ENCODE measurements at places on chromosomes 11 and 22.

GRCh38 chr11:107438148-107438547 is 19.5 kb downstream of the CWF19L2 start:
- DNase-seq: no peak

GRCh38 chr22:23283591-23284503 is 103.5 kb downstream of the BCR start:
- no peak for DNase-seq

GRCh38 chr22:43388420-43388851 is 23.4 kb upstream of the MPPED1 start:
- peak; percentile 50 for DNase-seq

DNA sequence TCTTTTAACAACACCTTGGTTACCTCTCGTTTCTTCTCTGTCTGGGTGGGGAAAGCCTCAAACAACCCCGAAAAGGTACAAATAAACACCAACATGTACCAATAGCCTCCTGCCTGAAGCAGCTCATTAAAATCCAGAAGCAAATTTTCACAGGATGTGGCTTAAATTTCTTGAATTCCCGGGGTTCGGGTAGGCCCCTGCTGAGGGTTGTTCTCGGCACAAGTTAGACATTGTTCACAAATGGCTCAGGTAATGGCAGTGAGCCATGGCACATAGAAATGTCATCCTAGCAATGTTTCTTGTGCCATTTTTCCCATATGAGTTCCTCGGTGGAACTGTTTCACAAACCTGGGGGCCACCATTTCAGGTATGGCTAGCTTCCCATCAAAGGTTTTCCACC is 19.7 kb upstream of the GLYATL1 start:
- no peak for DNase-seq

- no peak for DNase-seq
Measured at GRCh38 chr11:77129069-77129841, 1.2 kb downstream of the MYO7A start.

- no peak for DNase-seq
Measured at GRCh38 chr11:118229274-118229847, 4.5 kb upstream of the JAML start.

DNA sequence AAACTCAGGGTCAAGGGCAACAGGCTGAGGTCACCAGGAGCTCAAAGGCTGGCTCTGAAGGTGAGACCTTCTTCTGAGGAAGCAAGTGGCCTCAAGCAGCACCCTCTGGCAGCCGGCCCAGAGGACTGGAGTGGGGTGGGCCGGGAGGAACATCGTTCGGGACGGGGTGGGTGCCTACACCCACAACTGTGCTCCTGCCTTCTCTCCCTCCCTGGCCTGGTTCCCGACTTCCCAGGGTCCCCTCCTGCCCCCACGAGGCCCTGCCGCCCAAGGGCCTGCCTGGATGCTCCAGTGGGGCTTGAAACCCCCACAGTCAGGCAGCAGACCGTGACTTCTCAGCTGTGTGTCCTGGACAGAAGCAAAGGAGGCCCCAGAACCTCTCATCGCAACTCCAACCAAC is 195.7 kb downstream of the IGLL1 start:
- no peak for DNase-seq

DNA sequence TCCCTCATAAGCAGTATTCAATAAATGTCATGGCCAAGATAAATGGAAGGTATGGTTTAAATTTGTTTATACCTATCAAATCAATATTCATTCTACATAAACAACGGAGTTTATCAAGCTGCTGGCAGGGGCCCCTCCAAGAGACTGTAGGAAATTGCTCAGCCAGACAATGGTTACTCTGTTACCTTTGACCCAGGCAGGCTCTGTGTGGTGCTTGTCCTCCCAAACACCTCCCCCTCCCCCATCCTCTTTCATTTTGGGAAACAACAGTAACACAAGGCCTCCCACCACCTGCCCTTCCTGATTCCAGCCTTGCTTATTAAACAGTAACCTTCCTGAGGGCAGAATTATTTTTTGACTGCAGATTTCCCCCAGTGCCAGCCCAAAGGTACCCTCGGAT is 10.5 kb upstream of the ZBTB16 start:
- DNase-seq: no peak

- DNase-seq: no peak
Measured at GRCh38 chr11:130032931-130033330, 30.3 kb upstream of the PRDM10 start.

- DNase-seq: no peak
Measured at GRCh38 chr11:74754507-74755252, 6.0 kb downstream of the RNF169 start.

DNA sequence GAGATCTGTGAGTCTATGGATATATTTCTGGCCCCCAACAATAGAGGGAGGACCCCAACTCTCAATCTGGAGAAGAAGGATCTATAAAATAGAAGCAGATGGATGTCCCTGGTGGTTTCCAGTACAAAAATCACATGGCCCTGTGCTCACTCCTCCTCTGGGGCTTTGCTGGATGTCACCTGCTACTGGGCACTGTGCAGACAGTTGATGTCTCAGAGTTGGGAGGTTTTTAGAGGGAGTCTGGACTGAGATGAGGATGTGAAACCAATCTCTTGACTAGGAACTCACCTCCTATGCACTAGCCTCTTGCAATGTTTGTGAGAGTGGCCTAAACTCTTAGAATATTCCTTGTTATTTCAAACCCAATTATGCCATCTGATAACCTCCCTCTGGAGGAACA is 107.2 kb downstream of the SCN3B start:
- DNase-seq: no peak

DNA sequence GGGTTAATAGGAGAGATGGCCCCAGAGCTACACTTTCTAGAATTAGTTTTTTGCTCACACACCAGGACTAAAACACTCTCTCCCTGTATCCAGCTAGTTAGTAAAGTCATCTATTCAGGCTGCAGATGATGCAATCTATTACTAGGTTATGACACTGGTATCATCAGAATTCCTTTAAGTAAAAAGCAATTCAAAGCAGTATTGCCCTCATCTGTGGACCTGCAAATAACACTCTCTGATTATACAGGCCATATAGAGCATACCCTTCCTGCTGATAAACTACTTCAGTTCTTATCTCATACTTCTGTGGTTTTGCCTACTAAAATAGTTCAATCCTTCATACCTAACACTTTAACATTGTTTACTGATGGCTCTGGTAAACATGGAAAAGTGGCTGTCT is 13.5 kb upstream of the MTMR2 start:
- DNase-seq: no peak

GRCh38 chr11:3128356-3129180 is 36.5 kb downstream of the OSBPL5 start:
- no peak for DNase-seq

- no peak for DNase-seq
Measured at GRCh38 chr11:47087801-47088200, 88.9 kb downstream of the ARFGAP2 start.

- no peak for DNase-seq
Measured at GRCh38 chr11:93646399-93646798, 15.1 kb upstream of the CEP295 start.

GRCh38 chr11:127118811-127119210 is 118.2 kb upstream of the KIRREL3 start:
- no peak for DNase-seq

DNA sequence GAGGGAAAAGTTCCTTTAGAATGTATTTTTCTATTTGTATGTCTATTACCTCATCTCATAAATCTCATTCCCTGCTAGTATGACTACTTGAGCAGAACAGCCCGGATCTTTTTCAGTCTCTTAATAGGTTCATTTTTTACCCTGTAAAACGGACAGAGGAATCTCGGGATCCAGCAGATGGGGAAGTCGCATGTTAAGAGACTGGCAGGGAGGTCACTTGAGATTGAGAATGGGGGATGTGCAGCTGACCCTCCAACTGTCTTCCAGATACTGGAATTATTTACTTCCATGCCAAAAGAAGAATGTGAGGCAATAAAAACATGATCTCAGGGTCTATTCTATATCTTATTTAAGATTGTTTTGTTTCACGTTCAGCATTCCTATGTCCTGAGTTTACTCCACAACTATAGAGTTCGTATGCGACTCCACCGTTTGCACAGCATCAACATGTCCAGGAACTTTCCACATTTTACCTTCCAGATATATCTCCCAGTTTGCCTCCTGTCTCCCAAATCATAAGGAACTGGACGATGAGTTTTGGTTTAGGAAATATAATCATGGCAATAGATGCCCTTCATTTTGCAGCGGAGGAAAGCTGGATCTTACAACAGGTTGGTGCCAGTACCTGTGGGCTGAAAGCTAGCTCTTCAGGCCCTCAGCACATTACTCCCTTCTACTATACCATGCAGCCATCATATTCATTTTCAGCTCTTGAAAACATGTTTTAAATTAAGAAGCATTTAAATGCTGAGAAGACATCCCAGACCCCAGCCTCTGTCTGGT is 181.5 kb downstream of the MAML2 start:
- DNase-seq: no peak

- DNase-seq: no peak
Measured at GRCh38 chr11:81098471-81098870, 1635.2 kb downstream of the FAM181B start.

GRCh38 chr11:2940147-2940920 is 11.1 kb upstream of the PHLDA2 start:
- DNase-seq: no peak

DNA sequence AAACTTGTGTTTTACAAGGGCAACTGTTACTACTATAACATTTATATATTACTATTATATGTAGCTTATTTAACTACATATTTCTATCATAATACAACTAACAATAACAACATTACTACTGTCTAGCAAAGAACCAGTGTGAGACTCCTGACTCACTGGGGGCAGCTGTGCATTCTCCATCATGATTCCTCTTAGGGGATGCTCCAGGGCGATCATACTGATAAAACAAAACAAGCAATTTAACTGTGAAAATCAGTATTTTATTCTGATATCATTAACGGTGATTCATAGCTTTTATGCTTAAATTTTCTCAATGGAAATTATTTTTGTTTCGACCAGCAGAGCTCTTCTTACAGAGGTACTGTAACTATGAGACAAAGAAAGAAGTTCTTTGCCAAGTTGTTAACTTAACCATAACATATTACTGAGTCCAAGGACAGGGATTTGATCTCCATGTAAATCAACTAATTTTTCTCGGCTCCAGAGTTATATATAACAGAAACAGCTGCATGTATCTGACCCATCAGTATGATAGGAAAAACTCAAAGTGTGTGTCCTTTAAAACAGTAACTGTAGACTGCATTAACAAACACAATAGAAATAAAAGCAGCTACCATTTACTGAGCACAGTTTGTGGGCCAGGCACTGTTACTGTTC is 24.8 kb upstream of the FNBP4 start:
- DNase-seq: no peak

- DNase-seq: no peak
Measured at GRCh38 chr11:117664897-117665296, 132.1 kb downstream of the DSCAML1 start.

DNA sequence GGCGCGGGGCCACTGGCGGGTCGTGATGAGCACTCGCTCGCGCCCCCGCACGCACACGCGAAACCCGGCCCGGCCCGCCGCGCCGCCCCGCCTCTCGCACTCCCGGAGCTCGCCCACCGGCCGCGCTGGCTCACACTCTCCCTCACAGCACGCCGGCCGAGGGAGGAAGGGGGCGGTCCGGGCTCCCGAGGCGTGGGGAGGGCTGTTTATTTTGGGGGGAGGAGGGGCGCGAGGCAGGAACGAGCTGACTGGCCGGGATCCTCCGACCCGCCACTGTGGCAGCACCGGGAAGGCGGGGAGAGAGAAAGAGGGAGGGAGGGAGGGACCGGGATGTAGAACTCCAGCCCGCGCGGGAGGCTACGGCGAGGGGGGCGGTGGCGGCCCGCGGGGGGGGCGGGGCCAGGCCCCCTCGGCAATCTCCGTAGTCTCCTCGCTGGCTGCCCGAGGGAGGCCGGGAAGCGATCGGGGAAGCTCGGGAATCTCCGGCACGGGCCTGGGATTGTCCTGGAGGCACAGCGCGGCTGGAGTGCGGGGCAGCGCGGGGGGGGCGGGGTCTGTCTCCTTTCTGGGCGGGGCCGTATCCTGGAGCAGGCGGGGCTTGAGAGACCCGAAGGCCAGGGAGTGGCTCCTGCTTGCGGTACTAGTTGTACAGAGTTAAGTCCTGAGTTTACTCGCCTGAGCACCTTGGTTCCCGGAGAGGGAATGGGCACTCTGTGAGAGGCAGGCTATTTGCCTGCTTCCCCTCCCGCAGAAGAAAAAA is at the start of gene RBFOX2:
Gene RBFOX2 (minus strand): TSS at position 179 of the 760 bp plus-strand sequence. CDS start 399 bp downstream, outside the sequence.
- DNase-seq: peak; percentile 64

DNA sequence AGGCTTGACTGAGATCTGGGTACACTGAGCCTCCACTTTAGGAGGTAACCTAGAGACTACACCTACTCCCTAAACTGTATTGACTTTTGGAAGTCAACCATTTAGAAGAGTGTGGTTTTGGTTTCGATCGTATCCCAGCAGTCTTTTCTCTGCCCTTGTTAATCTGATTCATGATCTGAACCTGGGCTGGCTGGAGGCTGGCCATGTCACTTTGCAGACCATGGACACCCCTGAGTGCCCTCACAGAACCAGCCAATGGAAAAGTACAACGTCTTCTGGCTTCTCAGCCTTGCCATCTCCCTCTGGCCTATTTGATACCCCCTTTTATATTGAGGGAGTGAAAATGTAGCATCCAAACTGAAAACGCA is 10.8 kb downstream of the EHF start:
- no peak for DNase-seq

- DNase-seq: no peak
Measured at GRCh38 chr11:113202431-113202830, 112.0 kb upstream of the TTC12 start.

GRCh38 chr11:69440876-69441275 is 40.6 kb upstream of the LINC01488 start:
- no peak for DNase-seq

- DNase-seq: no peak
Measured at GRCh38 chr11:63868399-63869064, 29.6 kb downstream of the MARK2 start.

DNA sequence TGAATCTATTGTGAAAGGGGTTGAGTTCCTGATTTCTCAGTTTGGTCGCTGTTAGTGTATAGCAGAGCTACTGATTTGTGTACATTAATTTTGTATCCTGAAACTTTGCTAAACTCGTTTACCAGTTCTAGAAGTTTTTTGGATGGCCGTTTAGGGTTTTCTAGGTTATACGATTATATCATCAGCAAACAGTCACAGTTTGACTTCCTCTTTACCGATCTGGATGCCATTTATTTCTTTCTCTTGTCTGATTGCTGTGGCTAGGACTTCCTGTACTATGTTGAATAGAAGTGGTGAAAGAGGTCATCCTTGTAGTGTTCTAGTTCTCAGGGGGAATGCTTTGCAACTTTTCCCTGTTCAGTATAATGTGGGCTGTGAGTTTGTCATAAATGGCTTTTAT is 24.6 kb upstream of the OOSP4B start:
- no peak for DNase-seq
